Heart left ventricle (tissue), 16 donors: ENCODE measurements at places on chromosomes 4 and X. TPM values are rescaled to one million over a fixed set of nuclear protein-coding genes. Genes with fewer than 3 reads are reported as not detected.

The PHEX gene
- total RNA-seq = not detected

The FOXR2 gene
- not detected for total RNA-seq

The NUP54 gene
- total RNA-seq = 23.4 TPM

The TMSB15C gene
- total RNA-seq = not detected

The GPR78 gene
- not detected for total RNA-seq

- no peak for DNase-seq
Observed at GRCh38 chr4:98822144-98822543, 106.8 kb downstream of the EIF4E start.

DNA sequence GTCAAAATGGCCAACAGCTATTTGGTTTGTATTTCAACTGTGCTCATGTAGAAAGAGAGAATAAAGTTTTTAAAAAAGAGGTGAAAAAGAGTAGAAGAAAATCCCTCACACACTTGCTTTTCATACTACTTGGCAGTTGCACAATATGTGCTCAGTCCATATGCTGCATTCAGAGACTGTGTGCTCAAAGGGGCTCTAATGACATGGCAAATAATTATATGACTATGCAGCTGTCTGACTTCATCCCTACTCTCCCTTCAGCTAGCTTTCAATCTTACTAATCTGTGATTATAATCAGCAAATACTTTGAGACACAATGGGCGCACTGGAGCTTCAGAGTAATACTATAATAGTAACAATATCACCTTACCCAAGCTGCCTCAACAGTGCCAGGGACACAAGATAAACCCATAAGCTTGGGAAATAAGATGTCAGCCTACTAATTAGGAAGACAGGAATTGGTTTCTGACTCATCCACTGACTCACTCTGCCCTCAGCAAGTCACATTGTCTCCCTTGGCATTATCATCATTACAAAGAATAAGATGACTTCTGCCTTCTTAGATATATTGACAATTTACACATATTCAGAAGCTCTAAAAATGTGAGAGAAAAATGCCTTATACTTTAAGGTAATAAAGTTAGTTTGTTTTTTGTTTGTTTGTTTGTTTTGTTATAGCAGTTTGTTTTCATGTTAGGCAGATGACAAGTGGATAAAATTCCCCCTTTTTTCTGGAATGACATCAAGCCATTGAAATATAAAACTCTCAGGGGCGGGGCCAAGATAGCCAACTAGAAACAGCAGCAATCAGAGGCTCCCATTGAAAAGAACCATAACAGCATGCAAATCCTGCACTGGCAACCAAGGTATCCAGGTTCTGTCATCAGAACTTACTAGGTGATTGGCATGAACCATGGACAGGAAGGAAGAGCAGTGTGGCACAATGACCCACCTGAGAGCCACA lies 311.6 kb downstream of the FAM133A start:
- DNase-seq = no peak

DNA sequence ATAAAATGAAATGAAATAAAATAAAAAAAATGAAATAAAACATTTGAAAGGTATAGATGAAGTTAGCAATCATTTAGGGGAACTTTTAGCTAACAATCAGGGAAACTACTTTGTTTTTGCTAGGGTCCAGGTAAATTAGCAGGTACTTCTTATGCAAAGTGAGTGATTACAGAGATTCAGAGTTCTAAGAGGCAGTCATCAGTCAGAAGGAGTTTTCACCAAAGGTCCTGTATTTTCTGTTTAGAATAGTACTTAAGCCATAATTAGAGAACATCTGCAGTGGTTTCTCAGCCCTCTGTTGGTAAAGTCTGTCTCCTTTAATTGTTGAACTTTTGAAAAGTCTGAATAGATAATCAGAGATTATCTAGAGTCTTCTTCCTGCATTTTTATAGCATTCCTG lies 50.6 kb downstream of the STIM2 start:
- DNase-seq = no peak

DNA sequence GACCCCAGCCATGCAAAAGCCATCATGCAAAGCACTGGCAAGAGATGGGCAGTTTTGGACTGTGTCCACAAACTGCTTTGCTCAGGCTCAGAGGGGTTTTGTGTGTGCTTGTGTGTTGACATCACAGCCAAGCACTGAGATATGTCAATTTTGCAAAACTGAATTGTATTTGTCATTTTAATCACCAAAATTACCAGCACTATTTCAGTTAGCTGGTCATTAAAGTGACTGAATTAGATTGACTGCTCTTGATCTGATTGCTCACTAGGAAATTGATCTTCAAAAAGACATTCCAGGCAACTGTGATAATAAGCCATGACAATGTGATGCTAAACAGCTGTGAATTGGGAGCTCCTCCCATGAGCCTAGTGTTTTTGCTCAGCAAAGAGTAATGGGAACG lies 337.3 kb upstream of the GNPDA2 start:
- no peak for DNase-seq

DNA sequence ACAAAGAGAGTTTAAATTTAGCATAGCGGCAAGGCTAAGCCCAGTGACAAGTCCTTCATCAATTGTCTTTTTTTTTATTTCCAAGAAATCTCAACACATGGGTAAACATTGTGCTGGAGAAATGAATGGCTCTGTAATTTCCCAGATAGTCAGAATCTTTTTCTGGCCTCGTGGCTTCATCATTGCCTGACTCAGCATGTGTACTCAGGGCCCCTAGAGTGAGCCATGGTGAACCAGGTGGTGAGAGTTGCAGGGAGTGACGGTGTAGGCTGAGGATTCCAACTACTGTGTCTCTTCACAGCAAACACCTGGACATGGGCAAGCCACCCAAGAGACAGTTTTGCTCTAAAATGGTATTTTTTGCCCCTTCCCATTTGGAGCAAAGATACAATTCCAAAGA lies 43.1 kb upstream of the UCP1 start:
- no peak for DNase-seq

DNA sequence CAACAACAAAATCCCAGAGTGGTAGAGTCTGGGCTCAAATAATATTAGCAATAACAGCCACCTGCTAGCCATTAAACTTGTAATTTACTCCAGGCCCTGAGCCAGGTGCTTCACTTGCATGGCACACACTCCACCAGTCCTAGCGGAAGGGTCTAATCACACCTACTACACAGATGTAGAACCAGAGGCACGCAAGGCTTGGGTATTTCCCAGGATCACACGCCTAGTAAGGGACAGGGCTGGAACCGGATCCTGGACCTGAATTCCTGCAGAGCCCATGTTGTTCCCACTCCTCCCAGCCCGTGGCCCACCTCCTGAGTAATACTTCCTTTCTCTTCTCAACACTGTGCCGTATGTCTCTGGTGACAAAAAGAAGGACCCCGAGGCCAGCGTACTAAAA lies 5.7 kb downstream of the MAGEA1 start:
- DNase-seq = no peak
